Right hindlimb (tissue), 1 donor: ENCODE measurements at places on chromosomes 6 and 20.

DNA sequence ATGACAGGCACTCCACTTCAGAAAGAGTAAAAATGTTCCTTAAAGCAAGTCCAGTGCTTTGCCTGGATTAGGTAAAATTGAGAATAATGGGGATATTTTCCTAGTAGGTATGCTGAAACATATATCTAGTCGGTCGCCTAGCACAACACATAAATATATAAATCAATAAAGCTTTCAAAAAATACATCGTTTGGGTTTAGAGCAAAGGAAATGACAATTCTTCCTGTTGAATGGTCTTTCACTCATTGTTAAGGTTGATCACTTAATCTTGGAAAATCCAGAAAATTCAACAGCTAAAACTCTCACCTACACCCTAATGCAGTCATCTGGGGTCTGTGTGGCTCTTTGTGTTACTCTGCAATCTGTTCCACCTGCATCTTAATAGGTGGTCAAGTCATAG lies 13.9 kb downstream of the HAO1 start:
- DNase-seq: no peak

DNA sequence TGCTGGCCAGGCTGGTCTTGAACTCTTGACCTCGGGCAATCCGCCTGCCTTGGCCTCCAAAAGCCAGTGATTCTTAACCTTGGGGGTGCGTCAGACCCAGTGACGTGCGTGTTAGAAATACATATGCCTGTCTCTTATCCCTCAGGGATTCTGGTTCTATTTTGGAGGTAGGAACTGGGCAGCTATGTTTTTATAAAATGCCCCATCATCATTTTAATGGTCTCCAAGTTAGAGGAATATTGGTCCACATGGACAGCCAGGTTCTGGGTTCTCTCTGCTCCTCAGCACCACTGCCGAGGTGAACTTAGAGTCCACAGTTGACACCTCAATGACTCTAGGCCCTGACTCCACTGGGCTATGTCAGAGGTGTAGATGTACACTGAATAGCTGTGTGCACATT lies 352.7 kb downstream of the SMOC2 start:
- no peak for DNase-seq

DNA sequence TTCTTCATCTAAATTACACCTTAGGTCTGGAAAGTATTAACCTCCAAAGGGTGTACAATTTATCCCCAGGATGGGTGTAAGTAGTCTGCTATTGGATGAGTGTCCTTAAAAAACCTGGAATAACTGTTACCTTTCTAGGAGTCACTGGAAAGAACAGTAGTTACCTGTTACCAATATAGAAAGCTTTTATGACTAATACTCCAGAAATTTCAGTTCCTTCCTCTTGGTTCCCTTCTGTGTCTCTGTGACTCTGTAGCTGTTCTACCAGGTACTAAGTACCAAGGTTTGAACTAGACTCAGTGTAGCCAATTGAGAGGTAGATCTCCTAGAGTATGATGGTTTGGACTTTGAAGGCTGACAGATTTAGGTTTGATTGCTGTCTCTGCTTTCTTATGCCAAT lies 47.0 kb upstream of the TBX18 start:
- no peak for DNase-seq

- DNase-seq: no peak
Measured at GRCh38 chr20:58619864-58620431, 31.1 kb upstream of the STX16 start.

DNA sequence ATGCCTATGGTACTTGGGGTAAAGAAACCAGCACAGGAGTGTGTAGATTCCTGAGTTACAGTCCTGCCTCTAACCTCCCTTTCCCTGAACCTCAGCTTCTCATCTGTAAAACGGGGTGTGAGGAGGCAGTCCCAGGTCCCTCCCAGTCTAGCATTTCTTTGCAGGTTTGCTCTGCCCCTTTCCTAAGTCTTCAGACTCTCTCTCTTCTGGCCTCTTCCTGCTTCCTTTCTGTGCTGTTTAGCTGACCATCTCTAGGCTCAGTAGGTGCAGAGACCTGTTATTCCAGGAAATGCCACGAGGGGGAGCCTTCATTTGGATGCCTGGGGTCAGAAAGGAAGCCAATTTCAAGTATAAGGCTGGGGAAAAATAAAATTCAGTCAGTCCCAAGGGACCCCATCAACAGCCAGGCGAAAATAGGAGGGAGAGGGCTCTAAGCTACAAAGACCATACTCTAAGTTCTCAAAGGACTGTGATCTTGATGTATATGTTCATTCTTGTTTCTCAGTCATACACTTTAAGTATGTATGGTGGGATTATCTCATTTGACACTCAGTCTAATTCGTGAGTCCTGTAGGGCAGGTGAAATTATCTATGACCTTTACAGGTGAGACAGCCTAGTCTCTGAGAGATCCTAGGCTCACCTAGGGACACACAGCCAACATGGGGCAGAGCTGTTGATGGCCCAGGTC lies 89.1 kb downstream of the NCR2 start:
- DNase-seq: peak; percentile 86

- DNase-seq: no peak
Measured at GRCh38 chr6:137702791-137703424, 164.2 kb upstream of the TNFAIP3 start.

DNA sequence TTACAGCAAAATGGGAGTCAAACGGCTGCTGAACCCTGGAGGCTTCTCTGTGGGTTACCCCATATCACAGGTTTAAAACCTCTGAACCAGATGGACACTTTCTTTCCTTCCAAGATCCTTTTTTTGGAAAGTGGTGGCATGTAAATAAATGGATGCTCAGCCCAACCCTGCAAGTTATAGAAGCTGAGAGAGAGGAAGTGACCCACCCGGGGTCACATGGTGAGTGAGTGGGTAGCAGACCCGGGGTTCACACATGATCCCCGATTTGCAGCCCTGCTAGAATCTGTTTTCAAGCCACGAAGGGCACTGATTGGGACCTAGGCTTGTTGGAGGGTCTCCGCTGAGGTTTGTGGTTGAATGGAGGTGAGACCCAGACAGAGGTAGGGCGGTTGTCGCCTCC lies 32.0 kb downstream of the SIRPA start:
- no peak for DNase-seq

- DNase-seq: no peak
Measured at GRCh38 chr6:20265842-20266241, 53.6 kb upstream of the MBOAT1 start.

DNA sequence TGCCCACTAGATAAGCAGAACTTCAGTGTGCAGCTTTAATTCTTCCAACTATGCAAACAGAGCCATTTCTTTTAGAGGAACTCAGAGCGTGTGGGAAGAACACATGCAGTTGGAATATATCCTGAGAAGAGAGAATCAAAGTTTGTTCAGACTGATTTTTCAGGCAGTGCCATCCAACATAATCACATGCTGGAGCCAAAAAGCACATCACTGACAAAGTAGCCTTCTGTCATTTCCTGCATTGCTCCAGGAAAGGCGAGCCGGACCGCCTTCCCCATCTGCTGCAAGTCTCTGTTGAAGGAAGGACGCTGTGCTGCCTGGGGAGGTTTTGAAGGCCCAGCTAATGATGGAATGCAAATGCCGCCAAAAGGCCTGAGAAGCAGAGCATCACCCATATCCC lies 98.4 kb downstream of the DOK5 start:
- DNase-seq: no peak

GRCh38 chr20:17043323-17043722 lies 183.5 kb upstream of the PCSK2 start:
- DNase-seq: no peak

DNA sequence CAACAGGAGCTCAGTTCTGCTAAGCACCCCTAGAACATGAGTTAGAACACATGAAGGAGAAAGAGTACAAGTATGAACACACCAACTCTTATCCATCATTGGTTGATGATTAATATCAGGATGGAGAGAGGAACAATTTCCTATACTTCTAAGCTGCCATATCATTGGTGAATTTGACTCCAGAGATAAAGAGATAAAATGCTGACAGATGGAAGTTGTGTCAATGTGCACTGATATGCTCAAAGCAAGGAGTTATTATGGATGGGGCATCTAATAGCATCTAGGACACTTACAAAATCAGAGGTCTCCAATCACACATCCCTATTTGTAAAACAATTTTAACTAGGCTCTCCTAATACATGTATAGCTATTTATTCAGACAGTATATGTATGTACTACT lies 145.4 kb downstream of the BFSP1 start:
- no peak for DNase-seq

GRCh38 chr20:47314647-47315338 lies 41.7 kb downstream of the ZMYND8 start:
- DNase-seq: no peak

- DNase-seq: no peak
Measured at GRCh38 chr6:43849844-43850243, 79.8 kb downstream of the VEGFA start.

- DNase-seq: peak; percentile 95
Measured at GRCh38 chr6:113856625-113857555, at the start of gene MARCKS. MARCKS (plus strand) TSS chr6:113857345; CDS start chr6:113857746, 401 bp downstream.

DNA sequence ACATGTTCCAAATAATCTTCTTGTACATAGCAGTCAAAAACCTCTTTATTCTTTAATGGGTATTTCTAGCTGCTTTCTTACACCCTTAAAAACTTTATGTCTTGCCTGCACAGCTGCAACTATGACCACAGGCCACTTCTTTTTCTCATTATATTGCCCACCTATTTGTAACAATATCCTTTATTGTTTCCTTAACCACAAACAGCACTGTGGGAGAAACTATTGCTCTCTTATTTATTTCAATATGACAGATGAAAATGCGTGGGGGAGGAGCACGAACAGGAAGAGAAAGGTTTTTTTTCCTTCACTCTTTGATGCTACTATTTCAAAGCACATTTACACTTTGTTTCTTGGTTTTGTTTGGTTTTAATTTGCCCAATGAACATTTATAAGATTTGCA lies 253.5 kb downstream of the GJA1 start:
- DNase-seq: no peak

DNA sequence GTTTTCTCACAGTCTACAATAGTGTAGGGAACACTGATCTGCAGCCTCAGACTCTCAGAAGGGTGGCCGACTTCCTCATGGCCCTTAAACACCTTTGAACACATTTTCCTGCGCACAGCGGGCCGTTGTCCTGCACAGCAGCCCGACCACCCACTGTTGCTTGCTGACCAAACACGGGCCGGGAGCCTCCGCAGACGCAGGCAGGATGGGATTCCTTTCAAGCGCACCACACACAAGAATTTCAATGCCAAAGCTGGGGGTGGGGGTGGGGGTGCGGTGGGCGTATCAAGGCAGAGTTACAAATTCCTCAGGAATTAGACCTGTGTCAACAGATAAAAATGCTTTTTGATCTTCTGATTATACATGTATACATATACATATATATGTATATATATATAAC lies 74.5 kb downstream of the HUS1B start:
- no peak for DNase-seq

GRCh38 chr6:97842521-97842920 lies 559.5 kb upstream of the MMS22L start:
- DNase-seq: no peak

DNA sequence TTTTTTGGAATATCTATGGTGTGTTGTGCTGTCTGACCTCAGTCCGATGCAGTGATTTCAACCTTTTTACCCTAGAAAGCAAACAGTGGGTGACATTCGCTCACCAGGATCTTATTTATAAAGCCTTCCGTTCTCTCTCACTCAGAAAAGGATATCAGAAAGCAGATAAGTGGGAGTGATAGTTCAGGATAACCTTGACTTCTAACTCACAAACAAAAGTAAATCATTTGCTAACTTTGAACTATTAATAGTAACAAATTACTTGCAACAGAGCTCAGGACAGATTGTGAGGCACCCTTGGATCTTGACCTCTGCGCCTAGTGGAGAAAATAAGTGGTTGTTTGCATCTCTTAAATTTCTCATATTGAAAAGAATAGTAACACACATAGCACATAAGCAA lies 637.1 kb upstream of the CITED2 start:
- no peak for DNase-seq

DNA sequence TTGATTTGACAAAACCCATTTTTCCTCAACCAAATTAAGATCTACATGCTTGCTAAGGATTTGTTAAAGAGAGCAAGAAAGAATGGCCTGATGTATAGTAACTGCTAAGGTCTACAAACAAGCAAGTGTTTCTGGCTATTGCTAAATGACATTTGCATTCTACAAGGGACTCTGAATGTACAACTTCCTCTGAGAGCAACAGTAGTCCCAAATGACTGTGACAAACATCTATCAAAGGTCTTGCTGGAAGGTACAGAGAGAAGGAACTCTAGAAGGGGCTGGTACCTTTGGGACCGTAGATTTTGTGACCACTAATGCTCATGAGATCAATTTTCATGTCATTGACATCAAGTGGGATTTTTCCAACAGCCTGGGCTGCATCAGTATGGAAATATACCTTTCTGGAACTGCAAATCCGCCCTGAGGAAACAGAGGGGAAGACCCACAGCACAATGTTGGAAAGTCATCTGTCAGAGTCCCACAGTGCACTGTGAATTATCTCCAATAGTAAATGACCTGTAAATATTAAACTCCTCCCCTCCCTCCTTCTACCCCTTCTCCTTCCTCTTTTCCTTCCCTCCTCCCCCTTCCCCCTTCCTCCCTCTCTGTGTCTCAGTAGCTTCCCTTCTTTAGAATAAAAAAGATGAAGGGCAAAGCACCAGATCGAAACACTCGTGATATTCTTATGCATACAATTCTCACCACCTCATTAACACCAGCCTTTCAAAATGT lies 15.9 kb upstream of the CPNE1 start:
- DNase-seq: no peak

GRCh38 chr20:54491506-54491905 lies 16.1 kb downstream of the DOK5 start:
- no peak for DNase-seq

- no peak for DNase-seq
Measured at GRCh38 chr6:6616656-6617055, 28.1 kb downstream of the LY86 start.

GRCh38 chr20:57439432-57439831 lies 48.2 kb downstream of the RBM38 start:
- DNase-seq: no peak

- DNase-seq: peak; percentile 90
Measured at GRCh38 chr20:49713753-49714712, at the start of gene B4GALT5. B4GALT5 (minus strand) TSS chr20:49713878; CDS start chr20:49713690, 188 bp downstream.

- no peak for DNase-seq
Measured at GRCh38 chr20:22700367-22700766, 116.0 kb upstream of the FOXA2 start.

GRCh38 chr6:33693186-33694105 lies 18.1 kb downstream of the UQCC2 start:
- DNase-seq: peak; percentile 44

DNA sequence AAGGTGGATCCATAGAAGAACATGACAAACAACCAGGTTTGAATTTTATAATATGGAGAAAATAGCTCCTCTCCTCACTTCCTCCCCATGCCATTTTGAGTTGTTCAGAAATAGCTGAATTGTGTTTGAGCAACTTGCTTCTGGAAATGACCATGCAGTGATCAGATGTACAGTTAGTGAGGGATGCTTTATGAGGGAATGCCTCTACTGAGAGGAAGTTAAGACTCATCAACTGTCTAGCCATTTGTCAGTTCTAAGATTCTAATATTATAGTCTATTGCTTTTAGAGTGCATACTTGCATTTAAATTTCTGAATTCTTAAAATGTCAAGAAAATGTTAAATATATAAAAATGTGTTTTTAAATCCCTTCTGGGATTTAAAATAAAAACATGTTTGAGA lies 3.8 kb downstream of the LAMA2 start:
- no peak for DNase-seq
